T-helper 2 cell treated with Interferon-gamma antibody and Interleukin-4, amounts not matched to agents 5 μg/mL and 100 μg/mL, for 36 hours (primary cell): ENCODE measurements at places on chromosomes 12 and 14.

DNA sequence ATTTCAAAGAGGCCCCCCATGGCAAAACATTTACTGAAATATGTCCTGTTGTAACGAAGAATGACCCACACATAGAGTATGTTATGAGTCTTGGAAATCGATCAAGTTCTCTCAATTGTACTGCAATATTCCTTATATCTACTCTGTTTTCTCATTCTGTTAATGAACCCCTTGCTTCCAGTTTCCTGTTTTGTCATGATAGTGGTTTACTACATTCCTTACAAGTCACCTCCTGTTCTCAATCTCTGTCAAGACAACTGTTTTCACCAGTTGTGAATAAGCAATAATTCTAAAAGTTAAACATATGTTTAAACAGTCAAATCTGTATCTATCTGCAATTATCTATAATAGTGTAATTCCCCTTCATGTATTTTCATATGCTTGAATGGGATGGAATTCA is 16.4 kb upstream of the ARID2 start:
- no peaks in the 10 kb centered on the region for H3K27me3 ChIP-seq
- no peak overlapping the region for H3K27ac ChIP-seq
- peaks cover 4% of the 10 kb centered on the region for H3K4me1 ChIP-seq

GRCh38 chr12:117738233-117738632 is 230.6 kb downstream of the KSR2 start:
- no peaks in the 10 kb centered on the region for H3K36me3 ChIP-seq
- no peak overlapping the region for H3K4me3 ChIP-seq
- no peaks in the 10 kb centered on the region for H3K27me3 ChIP-seq
- no peak overlapping the region for H3K27ac ChIP-seq
- DNase-seq: no peak

GRCh38 chr12:65495233-65495632 is 216.8 kb downstream of the MSRB3 start:
- no peaks in the 10 kb centered on the region for H3K36me3 ChIP-seq
- H3K27ac ChIP-seq: no peak overlapping the region
- no peak overlapping the region for H3K4me3 ChIP-seq
- no peaks in the 10 kb centered on the region for H3K27me3 ChIP-seq

GRCh38 chr14:77076113-77076631 is 21.9 kb upstream of the CIPC start:
- peaks cover 3% of the 10 kb centered on the region for H3K27me3 ChIP-seq
- H3K27ac ChIP-seq: no peak overlapping the region
- H3K4me3 ChIP-seq: no peak overlapping the region
- H3K36me3 ChIP-seq: no peaks in the 10 kb centered on the region

GRCh38 chr12:95633049-95633731 is 81.9 kb upstream of the USP44 start:
- no peak for DNase-seq
- H3K4me3 ChIP-seq: no peak overlapping the region
- H3K27me3 ChIP-seq: no peaks in the 10 kb centered on the region
- H3K4me1 ChIP-seq: no peaks in the 10 kb centered on the region

- no peak for DNase-seq
- peaks cover 24% of the 10 kb centered on the region for H3K36me3 ChIP-seq
- peak overlapping the region; percentile 87 for H3K4me3 ChIP-seq
- H3K4me1 ChIP-seq: peaks cover 57% of the 10 kb centered on the region
Measured at GRCh38 chr12:111408686-111409402, 3.1 kb downstream of the SH2B3 start.

GRCh38 chr12:8956772-8957171 is 7.3 kb upstream of the M6PR start:
- H3K4me3 ChIP-seq: no peak overlapping the region
- no peaks in the 10 kb centered on the region for H3K27me3 ChIP-seq
- H3K27ac ChIP-seq: peak overlapping the region; percentile 19
- peaks cover 27% of the 10 kb centered on the region for H3K4me1 ChIP-seq
- DNase-seq: no peak
- H3K36me3 ChIP-seq: peaks cover 47% of the 10 kb centered on the region

- H3K27me3 ChIP-seq: no peaks in the 10 kb centered on the region
- H3K36me3 ChIP-seq: peaks cover 14% of the 10 kb centered on the region
- DNase-seq: no peak
- H3K4me1 ChIP-seq: peaks cover 2% of the 10 kb centered on the region
- no peak overlapping the region for H3K4me3 ChIP-seq
Measured at GRCh38 chr12:112164011-112164660, 38.8 kb downstream of the TRAFD1 start.

- no peak overlapping the region for H3K4me3 ChIP-seq
- H3K27ac ChIP-seq: no peak overlapping the region
- no peaks in the 10 kb centered on the region for H3K4me1 ChIP-seq
- DNase-seq: no peak
- H3K36me3 ChIP-seq: no peaks in the 10 kb centered on the region
Measured at GRCh38 chr12:88006351-88006750, 22.9 kb downstream of the C12orf50 start.

DNA sequence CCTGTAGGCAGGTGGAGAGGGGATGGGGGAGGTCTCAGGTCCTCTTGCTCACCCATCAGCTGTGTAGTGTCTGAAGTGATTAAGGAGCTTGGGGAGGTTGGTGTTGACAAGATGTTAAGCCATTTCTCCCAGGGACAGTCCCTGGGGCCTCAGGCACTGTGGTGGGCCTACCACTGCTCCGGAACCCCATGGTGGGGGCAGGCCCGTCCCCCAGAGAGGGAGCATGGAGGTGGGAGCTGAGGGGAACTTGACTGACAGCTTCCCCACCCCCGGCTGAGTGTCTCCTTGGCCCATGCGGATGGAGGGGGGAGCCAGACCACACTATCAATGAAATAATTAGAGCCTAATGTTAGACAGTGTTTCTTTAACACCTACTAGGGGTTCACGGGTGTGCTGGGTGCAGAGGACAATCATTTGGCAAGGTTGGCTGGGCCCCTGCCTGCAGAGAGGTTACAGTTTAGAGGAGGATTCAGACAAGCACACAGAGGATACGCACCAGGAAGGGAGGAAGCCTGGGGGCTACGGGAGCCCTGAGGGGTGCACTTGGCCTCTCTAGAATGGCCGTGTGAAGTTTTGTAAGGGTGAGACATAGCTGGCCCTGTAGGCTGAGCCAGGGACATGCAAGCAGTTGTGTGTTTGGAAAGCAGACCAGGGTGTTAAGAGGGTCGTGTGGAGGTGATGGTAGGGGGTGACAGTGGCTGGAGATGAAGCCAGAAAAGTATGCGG is 19.3 kb upstream of the KRT80 start:
- no peak overlapping the region for H3K27ac ChIP-seq
- DNase-seq: no peak
- no peaks in the 10 kb centered on the region for H3K36me3 ChIP-seq
- no peaks in the 10 kb centered on the region for H3K4me1 ChIP-seq
- H3K27me3 ChIP-seq: peaks cover 9% of the 10 kb centered on the region

DNA sequence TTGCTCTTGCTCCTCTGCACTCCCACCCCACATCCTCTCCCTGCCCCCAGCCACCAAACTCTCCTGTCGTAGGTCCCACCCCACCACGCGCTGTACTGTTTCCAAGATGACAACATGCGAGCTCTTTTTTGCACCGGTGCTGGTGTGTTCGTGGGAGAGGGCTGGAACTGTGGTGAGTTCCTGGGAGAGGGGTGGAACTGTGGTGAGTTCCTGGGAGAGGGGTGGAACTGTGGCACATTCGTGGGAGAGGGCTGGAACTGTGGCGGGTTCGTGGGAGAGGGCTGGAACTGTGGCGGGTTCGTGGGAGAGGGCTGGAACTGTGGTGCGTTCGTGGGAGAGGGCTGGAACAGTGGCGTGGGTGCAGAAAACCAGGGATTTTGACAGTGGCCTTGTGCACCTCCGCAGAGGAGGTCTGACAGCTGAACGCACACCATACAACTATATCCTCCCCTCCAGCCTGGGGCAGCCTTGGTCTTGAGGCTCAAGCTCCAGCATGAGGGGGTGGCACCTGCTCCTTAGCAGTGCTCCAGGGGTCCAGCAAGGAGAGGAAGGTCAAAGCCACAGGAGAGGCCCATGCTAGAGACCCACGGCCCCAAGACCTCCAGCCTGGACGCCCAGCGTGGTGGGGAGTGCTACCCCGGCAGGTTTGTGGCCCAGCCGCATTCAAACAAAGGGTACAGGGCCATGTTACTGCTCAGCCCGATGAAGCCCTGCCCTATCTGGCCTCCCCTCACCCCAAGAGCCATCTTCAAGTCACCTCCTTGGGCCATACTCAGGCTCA is 50.1 kb downstream of the ACTN1 start:
- H3K4me1 ChIP-seq: peaks cover 31% of the 10 kb centered on the region
- H3K36me3 ChIP-seq: peaks cover 22% of the 10 kb centered on the region
- peak overlapping the region; percentile 42 for H3K4me3 ChIP-seq
- DNase-seq: no peak
- H3K27ac ChIP-seq: peak overlapping the region; percentile 61
- no peaks in the 10 kb centered on the region for H3K27me3 ChIP-seq

- H3K27ac ChIP-seq: no peak overlapping the region
- H3K27me3 ChIP-seq: no peaks in the 10 kb centered on the region
- H3K36me3 ChIP-seq: no peaks in the 10 kb centered on the region
- H3K4me1 ChIP-seq: peaks cover 55% of the 10 kb centered on the region
Measured at GRCh38 chr14:68730811-68731425, 61.9 kb downstream of the ZFP36L1 start.

DNA sequence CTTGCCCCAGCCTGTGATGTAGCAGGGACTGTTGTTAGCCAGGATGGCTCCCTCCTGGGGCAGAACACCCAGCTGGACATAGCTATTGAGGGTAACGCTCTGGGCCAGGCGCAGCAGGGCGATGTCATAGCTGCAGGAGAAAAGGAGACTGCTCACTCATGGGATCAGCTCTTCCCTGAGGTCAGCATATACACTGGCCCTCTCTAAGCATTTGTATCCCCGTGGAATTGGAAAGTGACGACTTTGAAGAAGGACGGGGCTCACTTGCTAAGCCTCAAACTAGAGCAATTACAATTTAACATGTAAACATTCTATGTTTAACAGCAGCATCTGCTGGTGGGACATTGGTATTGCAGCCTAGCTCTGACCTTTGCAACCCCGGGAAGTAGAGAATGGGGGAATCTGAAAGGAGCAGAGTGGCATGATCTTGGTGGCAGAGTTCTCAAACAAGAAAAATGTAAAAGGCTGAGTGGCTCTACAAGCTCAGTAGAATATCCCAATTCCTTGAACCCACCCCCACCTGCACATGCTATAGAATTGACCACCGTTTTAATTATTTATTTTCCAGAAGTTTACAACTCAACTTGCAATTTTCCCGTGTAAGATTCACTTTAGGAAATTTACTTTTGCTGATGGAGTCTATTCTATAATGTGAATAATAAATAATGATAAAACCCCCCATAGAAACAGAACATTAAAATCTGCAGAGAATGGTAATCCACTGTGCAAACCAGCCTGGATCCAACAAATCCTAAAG is 5.0 kb downstream of the CELA1 start:
- peak overlapping the region; percentile 33 for H3K4me3 ChIP-seq
- peak overlapping the region; percentile 28 for H3K27ac ChIP-seq
- DNase-seq: peak; percentile 51

DNA sequence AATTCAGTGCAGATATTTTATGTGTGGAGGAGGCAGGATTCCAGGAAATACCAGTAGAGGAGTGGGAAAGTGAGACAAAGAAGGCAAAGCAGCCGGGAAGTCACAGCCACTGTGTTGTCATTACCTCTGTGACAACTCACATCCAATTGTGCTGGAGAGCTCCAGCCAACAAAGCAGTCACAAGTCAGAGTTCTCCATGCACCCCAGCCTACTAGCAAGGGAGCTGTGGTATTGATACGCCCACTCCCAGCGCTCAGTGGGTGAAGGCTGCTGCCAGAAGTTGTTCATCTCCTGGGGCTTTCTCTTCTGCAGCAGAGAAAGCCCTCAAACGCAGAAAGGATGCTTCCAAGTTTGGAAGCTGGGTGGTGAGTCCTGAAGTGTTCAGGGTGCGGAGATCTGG is 93.9 kb downstream of the DICER1 start:
- peaks cover 3% of the 10 kb centered on the region for H3K4me1 ChIP-seq
- no peak for DNase-seq
- no peak overlapping the region for H3K4me3 ChIP-seq
- no peaks in the 10 kb centered on the region for H3K27me3 ChIP-seq

DNA sequence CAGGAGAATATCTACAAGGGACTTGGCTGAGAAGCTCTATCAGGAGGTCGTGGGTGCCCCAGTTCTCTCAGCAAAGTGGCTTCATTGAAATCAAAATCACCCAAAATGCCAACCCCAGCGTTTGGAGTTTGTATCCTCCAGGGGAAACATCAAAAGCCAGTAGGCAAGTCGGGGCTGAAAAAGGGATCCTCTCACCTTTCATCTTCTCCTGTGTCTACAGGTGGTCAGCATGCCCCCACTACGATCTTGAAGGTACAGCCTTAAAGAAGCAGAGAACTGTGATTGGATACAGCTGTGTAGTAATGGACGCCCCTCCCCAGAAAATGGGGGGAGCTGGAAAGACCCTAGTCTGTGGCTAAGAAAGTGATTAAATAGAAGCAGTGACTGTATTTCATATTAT is 22.2 kb downstream of the HRK start:
- H3K27me3 ChIP-seq: peaks cover 21% of the 10 kb centered on the region
- no peaks in the 10 kb centered on the region for H3K36me3 ChIP-seq
- no peak for DNase-seq
- peaks cover 5% of the 10 kb centered on the region for H3K4me1 ChIP-seq

- H3K4me3 ChIP-seq: no peak overlapping the region
- H3K4me1 ChIP-seq: peaks cover 12% of the 10 kb centered on the region
- no peak overlapping the region for H3K27ac ChIP-seq
- H3K27me3 ChIP-seq: no peaks in the 10 kb centered on the region
- no peak for DNase-seq
- no peaks in the 10 kb centered on the region for H3K36me3 ChIP-seq
Measured at GRCh38 chr14:77305696-77306095, 15.0 kb downstream of the POMT2 start.

DNA sequence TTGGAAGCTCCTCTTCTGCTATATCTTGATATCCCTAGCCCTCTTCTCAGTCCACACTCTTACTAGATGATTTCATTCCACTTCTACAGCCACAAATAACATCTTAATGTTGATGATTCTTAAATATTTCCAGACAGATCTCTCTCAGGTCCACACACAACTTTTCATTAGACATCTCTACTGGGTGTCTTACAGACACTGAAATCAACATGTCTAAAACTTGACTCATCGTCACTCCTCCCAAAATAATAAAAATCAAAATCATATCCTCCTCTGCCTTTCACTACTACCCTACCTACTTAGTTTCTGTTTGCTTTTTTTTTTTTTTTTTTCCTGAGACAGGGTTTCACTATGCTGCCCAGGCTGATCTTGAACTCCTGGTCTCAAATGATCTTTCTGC is 11.9 kb downstream of the PRDM4 start:
- H3K4me3 ChIP-seq: no peak overlapping the region
- H3K4me1 ChIP-seq: peaks cover 2% of the 10 kb centered on the region
- no peak overlapping the region for H3K27ac ChIP-seq
- no peaks in the 10 kb centered on the region for H3K27me3 ChIP-seq
- no peak for DNase-seq

GRCh38 chr12:93148412-93148811 is 219.3 kb upstream of the EEA1 start:
- no peak overlapping the region for H3K27ac ChIP-seq
- DNase-seq: no peak
- H3K36me3 ChIP-seq: no peaks in the 10 kb centered on the region
- peaks cover 4% of the 10 kb centered on the region for H3K27me3 ChIP-seq
- H3K4me1 ChIP-seq: no peaks in the 10 kb centered on the region

GRCh38 chr12:93862424-93862823 is 185.2 kb downstream of the CRADD start:
- no peak overlapping the region for H3K4me3 ChIP-seq
- H3K36me3 ChIP-seq: peaks cover 17% of the 10 kb centered on the region
- H3K27ac ChIP-seq: no peak overlapping the region
- H3K27me3 ChIP-seq: peaks cover 2% of the 10 kb centered on the region
- H3K4me1 ChIP-seq: peaks cover 7% of the 10 kb centered on the region

GRCh38 chr12:93882763-93883162 is 205.6 kb downstream of the CRADD start:
- H3K27ac ChIP-seq: no peak overlapping the region
- no peaks in the 10 kb centered on the region for H3K27me3 ChIP-seq
- H3K4me3 ChIP-seq: no peak overlapping the region
- H3K4me1 ChIP-seq: peaks cover 40% of the 10 kb centered on the region
- peaks cover 17% of the 10 kb centered on the region for H3K36me3 ChIP-seq
